ENCODE measurements at places on chromosomes 4 and X.

GRCh38 chr4:100075056-100075455, 115.2 kb downstream of the DDIT4L start:
- DNase-seq: no peak

GRCh38 chr4:134668237-134668636, 466.6 kb upstream of the PABPC4L start:
- DNase-seq: no peak

DNA sequence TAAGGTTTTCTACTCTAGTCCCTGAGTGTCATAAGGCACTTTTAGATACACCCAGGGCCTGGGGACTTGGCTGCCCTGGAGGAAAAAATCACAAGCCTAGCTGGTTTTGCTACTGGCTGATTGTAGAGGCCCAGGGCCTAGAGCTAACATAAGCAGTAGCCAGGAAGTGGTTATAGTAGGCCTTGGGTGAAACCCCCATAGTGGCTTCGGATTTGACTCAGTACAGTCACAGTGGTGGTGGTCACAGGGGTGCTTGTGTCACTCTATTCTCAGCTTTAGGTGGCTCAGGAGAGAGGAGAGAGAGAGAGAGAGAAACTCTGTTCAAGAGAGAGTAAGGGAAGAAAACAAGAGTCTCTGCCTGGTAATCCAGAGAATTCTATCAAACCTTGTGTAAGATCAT, 194.5 kb upstream of the EDA2R start:
- DNase-seq: no peak

DNA sequence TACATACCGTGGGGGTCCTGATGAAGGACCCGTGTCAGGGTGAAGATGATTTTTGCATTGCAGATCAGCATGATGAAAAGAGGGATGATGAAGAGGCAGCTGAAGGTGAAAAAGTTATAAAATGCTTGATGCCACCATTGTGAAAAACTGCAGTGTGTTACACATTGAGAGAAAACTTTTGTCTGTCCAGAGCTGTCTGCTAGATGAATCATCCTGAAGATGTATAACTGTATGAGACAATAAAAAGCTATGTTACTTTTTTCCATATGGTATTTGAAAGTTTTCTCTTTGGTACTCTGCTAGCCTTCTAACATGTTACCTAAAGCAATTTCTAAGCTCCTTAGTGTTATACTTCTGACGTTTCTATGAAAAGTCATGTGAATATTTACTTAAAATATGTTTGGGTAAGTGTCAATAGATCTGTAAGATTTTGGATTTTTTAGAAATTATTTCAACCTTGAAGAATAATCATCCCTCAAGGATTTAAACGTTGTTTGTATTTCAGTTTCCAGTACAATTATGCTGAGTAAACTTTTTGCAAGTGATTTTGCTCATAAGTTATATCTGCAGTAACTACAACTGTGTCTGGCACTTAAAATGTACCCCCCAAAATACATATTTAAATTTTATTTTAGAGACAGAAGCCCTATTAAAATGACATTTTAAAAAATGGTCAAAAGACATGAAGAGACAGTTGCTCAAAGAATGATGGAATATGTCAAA, 9.5 kb downstream of the GNRHR start:
- no peak for DNase-seq
